HCEC 1CT (cell line): ENCODE measurements at places on chromosomes 5 and 9.

DNA sequence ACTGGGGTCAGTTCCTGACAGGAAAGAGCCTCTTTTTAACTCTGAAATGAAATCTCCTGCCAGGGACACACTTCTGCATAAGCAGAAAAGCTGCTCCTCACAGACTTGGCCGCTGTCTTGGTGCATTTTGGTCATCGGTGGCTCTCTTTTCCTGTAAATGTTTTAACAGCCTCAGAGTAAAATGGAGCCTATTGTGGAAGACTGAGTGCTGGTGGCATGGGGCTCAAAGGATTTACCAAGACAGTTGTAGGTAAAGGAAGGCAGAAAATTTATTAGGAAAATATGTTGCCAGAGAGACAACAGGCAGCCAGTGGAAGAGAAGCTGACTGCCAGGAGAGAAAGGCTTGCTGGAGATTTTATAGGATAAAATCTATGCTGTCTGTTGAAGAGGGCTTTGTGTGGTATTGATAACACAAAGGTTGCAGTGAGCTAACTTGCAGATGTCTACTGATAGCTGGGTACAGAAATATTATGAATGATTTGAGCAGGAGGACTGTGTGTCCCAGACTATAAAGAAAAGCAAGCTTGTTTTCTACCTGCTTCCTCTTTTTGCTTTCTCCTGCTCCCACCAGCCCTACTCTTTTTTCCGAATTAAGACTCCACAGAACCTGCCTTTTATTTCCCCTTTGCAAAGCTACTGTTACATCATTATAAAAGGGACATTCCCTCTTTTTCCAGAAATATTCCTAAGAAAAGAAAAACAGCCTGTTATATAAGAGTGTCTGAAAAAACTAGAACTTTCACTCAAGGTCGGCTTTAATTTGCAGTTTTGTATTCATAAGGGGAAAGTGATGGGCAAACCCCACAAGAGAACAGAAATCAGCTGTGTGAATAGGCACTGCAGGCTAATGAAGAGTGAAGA lies 27.9 kb upstream of the IFNA14 start:
- no peak for DNase-seq

GRCh38 chr5:38448568-38449350 lies 107.7 kb downstream of the LIFR start:
- DNase-seq: no peak

DNA sequence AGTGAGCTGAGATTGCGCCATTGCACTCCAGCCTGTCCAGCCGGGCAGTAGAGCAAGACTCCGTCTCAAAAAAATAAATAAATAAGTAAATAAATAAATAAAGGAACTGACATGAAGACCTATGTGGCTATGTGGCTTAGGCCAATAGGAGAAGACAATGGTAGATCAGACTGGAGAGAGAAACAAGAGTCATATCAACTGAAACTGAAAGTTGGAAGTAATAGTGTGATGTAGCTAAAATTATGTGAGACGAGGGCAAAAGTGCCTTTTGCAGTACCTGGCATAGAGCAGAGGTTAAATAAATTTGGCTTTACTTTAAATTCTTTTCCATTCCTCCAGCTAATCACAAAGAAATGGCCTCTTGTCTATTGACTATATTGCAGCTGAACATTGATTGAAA lies 7.3 kb downstream of the FBP2 start:
- DNase-seq: no peak

GRCh38 chr9:121696930-121697329 lies 45.5 kb downstream of the DAB2IP start:
- DNase-seq: no peak

DNA sequence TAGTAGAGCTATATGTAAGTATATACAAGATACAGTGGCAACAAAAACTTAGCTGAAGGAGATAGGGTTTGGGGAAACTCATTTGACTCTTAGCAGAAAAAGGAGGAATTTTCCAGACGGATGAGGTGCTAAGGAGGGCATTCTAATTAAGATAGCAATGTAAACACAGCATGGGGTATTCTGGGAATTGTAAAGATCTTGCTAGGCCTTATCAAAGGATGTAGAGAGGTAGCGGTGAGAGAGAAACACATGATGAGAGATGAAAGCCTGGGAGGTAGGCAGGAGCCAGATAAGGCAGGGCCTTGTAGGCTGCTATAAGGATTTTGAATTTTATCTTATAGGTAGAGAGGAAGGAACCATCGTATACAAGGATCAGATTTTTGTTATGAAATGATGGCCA lies 106.6 kb upstream of the KCNN2 start:
- no peak for DNase-seq

- peak; percentile 86 for DNase-seq
These were observed 66.8 kb upstream of the IL17B start for GRCh38 chr5:149445739-149446369.

DNA sequence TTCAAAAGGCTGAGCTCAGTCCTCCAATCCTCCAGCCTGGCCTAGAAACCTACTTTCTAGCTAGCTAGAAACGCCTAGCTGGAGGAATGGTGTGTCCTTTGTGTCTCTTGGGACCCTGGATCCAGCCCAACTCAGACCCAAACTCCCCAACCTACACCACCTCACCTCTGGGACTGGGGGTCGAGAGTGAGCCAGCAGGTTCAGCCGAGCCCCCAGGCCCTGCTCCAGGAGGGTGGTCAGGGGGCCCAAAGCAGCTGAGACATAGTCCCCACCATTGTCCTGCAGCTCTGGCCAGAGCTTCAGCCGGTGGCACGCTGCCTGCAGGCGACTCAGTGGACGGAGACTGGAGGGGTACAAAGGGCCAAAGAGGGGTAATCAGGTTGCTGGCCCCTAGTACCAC lies 6.2 kb downstream of the NOL6 start:
- DNase-seq: no peak

- peak; percentile 39 for DNase-seq
These were observed 12.9 kb downstream of the OR2V2 start for GRCh38 chr5:181160152-181160754.

GRCh38 chr9:129656795-129657390 lies 8.6 kb upstream of the PRRX2 start:
- peak; percentile 42 for DNase-seq

- no peak for DNase-seq
These were observed 47.3 kb upstream of the CD180 start for GRCh38 chr5:67243944-67244343.

- DNase-seq: peak; percentile 56
These were observed 28.4 kb upstream of the LRRC19 start for GRCh38 chr9:27033815-27034403.

DNA sequence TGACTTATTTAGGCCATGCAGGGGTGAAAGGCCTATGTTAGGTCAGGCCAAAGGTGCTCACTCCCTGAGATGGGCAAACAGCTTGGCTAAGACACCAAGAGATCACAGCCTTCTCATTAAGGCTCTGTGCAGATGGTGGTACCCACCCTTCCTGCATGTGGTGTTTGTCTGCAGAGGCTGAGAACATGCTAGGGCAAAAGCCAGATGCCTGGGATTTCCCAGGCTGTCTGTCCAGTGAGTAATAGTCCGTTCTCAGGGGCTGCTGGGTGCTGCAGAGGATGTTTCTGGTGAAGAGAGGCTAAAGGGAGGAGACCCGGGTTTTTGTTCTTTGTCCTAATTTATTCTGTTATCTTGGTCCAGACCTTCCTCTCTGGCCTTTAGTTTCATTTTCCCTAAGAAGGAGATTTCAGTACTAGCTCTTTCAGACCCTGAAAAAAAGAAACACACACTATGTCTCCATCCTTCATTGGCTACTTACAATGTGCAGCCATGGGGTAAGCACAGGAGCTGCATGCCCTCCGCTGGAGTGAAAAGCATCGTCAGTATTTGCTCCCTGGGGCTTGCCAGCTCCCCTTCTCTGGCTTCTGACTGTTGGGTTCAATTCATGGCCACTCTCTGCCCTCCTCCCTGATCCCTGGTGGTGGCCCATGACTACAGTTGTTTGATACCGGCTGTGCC lies 23.4 kb upstream of the GLRA1 start:
- DNase-seq: no peak

DNA sequence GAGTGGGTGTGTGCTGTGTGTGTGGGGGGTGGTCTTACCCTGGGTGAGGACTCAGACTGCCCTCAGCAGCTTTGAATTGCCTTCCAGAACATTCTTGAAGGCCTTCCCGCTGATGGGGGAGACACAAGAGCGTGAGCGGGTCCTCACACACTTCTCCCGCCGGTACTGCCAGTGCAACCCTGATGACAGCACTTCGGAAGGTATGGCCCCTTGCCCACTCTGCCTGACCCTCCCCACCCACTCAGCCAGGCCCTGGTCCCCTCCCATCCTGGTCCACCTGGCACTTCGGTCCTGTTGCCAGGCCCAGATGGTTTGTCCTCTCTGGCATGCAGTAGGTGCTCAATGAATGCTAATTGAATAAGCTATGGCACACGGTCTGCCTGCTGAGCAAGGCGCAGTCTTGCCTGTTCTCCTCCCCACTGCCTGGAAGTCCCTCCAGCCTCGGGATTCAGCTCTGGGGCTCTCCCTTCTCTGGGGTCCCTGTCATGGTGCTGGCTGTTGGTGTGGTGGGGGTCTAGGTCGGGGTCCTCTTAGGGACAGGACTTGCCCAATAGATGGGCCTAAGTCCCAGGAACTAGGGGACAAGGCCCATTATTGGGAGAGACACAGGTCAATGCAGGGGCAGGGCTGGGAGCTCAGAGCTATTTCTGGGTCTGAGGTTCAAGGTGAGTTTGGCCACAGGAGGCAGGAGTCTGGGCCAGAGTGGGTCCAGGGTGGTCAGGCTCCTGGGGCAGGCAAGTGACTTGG lies 26.4 kb downstream of the PSD2 start:
- DNase-seq: no peak

DNA sequence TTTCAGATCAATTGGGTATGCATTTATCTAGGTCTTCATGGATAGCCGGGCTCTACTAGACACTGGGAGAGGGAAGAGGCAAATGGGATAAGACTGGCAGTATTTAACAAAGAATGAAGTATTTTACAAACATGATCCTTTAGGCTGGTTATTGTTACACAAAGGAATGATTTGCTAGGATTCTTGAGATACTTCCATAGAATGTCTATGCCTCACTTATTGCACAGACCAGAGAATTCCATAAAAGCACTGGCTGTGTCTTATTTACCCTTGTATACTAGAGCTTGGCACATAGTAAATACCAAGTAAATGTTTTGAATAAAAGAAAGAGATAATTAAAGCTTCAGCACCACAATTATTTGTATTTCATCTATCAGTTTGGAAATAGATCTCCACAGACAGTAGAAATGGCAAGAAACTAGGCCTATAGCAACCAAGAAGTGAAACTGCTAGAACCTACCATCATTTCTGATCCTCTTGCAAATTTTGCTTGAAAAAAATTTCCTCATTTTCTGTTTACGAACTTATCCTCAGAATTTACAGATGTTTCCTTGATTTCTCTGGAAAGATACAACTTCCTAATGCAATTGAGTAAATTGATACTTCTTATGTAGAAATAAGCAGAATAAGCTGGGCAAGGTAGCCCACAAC lies 3.8 kb downstream of the PDCD1LG2 start:
- no peak for DNase-seq

- no peak for DNase-seq
These were observed 29.9 kb downstream of the MRPL22 start for GRCh38 chr5:154970759-154971158.

GRCh38 chr9:131253891-131254491 lies 22.3 kb downstream of the FAM78A start:
- DNase-seq: no peak

- no peak for DNase-seq
These were observed 21.6 kb downstream of the NDST1 start for GRCh38 chr5:150529555-150529954.

GRCh38 chr5:38347040-38347763 lies 88.8 kb downstream of the EGFLAM start:
- peak; percentile 10 for DNase-seq

DNA sequence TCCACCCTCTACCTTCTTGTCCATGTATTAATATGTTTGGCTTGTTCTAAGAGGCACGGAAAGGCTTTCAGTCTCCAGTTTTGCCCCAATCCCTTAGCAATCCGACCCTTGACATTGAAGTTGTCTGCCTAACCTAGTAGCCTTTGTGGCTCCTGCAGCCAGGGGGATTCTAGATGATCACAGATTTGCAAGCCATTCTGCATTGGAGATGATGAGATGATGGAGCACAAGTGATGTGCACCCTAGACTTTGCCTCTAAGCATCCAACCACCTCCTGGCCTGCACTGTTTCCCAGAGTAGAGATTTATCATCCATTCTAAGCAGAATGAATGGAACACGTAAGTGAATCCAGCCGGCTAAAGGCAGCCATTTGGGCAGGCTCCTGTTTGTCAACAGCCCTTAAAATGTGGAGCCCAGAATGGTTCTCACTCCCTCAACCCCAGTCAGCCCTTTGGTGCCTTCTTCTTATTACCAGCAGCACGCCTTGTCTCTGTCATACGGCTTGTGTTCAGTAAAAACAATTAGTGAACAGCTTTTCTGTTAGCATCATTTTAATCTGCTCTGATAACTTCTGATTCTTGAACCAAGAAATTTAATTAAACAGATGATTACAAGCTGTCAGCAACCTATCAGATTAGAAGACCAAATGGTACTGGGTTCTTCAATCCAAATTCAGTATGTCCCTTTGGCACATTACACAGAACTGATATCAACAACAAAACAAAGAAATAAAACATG lies 5.7 kb upstream of the TRAF1 start:
- DNase-seq: no peak

GRCh38 chr9:27408001-27408400 lies 111.1 kb upstream of the EQTN start:
- DNase-seq: peak; percentile 11

- no peak for DNase-seq
These were observed 101.6 kb upstream of the SPRY4 start for GRCh38 chr5:142426129-142427014.

GRCh38 chr9:132401824-132402223 lies 4.8 kb downstream of the TTF1 start:
- DNase-seq: no peak

DNA sequence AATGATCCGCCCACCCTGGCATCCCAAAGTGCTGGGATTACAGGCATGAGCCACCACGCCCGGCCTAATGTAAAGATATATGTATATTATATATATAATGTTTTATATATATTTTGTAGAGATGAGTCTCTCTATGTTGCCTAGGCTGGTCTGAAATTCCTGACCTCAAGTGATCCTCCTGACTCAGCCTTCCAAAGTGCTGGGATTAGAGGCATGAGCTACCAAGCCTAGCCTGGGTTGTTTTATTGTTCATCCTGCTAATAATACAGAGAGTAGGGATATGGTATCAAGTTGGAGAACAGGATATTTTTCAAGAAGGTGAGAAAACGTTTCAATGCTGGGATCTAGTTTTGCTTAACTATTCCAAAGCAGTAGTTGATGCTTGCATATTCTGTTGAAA lies 2.9 kb downstream of the SEC24A start:
- peak; percentile 47 for DNase-seq

- peak; percentile 80 for DNase-seq
These were observed 20.9 kb downstream of the MORN5 start for GRCh38 chr9:122180633-122181032.

DNA sequence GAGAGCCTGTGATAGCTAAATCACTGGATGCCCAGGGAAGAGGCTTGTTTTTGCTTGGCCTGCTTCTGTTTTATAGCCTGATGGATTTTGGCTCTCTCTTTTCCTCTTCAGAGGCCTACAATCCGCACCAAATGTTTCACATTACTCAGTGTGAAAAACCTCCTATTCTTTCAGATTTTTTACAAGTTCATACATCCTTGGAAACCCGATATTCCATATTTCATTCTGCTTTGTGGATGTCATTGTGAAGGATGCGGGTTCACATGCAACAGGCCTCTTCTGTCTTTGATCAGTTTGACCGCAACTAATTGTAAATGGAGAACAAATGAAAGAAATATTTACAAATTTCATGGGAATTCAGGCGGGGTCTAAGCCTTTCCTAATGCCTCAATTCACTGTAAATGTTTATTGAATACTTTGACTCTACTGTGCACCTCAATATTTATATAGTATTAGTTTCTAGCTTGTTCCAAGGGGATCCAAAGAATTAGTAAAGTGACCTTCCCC lies 269.9 kb downstream of the DMRT2 start:
- no peak for DNase-seq
